ENCODE measurements at places on chromosomes 4 and X. TPM values are rescaled to one million over a fixed set of nuclear protein-coding genes. Genes with fewer than 3 reads are reported as not detected.

Gene TLR1
- 0.84 TPM for total RNA-seq

Gene RELL1
- total RNA-seq: 30.9 TPM

Gene CABS1
- not detected for total RNA-seq

Gene BGN
- total RNA-seq: 14.0 TPM

Gene SPANXN3
- not detected for total RNA-seq

Gene MAP7D2
- total RNA-seq: 1.7 TPM

Gene TCEAL7
- 44.2 TPM for total RNA-seq

Gene AWAT2
- not detected for total RNA-seq

Gene HEPH
- 5.2 TPM for total RNA-seq

Gene PDCL2
- total RNA-seq: not detected

Gene TRIM61
- total RNA-seq: 1.0 TPM

Data from bronchus fibroblast of lung (primary cell).